IMR-90 (cell line): ENCODE measurements at places on chromosomes 6 and 20. TPM values are rescaled to one million over a fixed set of nuclear protein-coding genes. Genes with fewer than 3 reads are reported as not detected.

The SH3BGRL2 gene
- 5.6 and 9.7 TPM in 2 replicates for total RNA-seq

The SLC16A10 gene
- 0.28 TPM in 1 of 2 replicates, not detected in the other for total RNA-seq

The ELOVL4 gene
- 2.3 and 5.0 TPM in 2 replicates for total RNA-seq

The TFAP2D gene
- not detected in 2 replicates for total RNA-seq

The SAMD3 gene
- total RNA-seq = 3.0 and 3.1 TPM in 2 replicates

The BAK1 gene
- total RNA-seq = 12.0 and 12.5 TPM in 2 replicates

The PTCRA gene
- total RNA-seq = not detected in 2 replicates

The CST5 gene
- not detected in 2 replicates for total RNA-seq

The COL21A1 gene
- not detected in 2 replicates for total RNA-seq

The DNPH1 gene
- 19.0 and 22.8 TPM in 2 replicates for total RNA-seq

The LRRC1 gene
- 6.1 and 6.7 TPM in 2 replicates for total RNA-seq

The SRMS gene
- total RNA-seq = not detected in 2 replicates

The IL20RA gene
- under 0.01 TPM in 1 of 2 replicates, not detected in the other for total RNA-seq

The DAAM2 gene
- total RNA-seq = 12.9 and 13.1 TPM in 2 replicates

The RAD21L1 gene
- total RNA-seq = under 0.01 TPM in 1 of 2 replicates, not detected in the other

The KCNK5 gene
- not detected in 2 replicates for total RNA-seq

The DEF6 gene
- 1.9 and 2.5 TPM in 2 replicates for total RNA-seq

The DHX35 gene
- 8.1 and 9.1 TPM in 2 replicates for total RNA-seq

The LY6G6D gene
- total RNA-seq = not detected in 2 replicates

The ULBP3 gene
- 35.1 and 43.0 TPM in 2 replicates for total RNA-seq

The CYP24A1 gene
- not detected in 2 replicates for total RNA-seq
